Fibroblast of skin of back (primary cell): ENCODE measurements at places on chromosomes 7 and 10.

GRCh38 chr7:72674394-72674793 lies 153.6 kb downstream of the TYW1B start:
- no peak for DNase-seq

DNA sequence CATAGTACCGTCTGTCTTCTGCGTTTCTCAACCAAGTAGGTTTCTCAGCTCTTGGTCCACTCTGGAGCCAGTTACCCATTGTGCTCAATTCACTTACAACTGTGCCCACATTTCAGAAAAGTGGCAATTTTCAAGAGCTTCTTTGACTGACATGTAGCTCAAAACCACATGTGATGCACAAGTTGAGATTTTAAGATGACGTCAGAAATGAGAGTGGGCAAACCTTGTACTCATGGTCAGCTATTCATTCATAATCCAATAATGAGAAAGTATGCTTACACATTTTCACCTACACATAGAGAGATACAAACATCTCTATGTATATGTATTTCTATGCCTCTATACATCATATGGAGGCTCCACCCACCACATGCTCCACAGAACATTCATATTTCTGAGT lies 487.2 kb upstream of the AKR1E2 start:
- DNase-seq, result no peak

- no peak for DNase-seq
Measured at GRCh38 chr10:31756729-31757110, 171.9 kb downstream of the ARHGAP12 start.

DNA sequence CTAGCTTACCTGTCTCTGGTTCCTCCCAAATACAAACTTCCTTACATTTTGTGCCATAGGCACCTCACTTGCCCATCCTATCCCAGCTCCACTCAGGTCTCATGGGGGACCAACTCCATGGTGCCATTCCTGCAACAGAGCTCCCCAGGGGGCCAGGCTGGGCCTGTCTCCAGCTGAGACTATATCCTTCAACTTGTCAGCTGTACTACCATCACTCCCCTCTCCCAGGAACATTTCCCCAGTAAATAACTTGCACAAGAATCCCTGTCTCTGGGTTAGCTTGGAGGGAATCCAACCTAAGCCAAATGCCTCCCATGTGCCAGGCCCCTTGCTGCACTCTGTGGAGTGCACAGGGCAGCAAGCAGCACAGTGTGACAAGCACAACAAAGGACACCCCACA lies 33.2 kb downstream of the FRMPD2 start:
- no peak for DNase-seq

GRCh38 chr10:51675088-51675487 lies 24.3 kb downstream of the CSTF2T start:
- DNase-seq, result peak; percentile 25

DNA sequence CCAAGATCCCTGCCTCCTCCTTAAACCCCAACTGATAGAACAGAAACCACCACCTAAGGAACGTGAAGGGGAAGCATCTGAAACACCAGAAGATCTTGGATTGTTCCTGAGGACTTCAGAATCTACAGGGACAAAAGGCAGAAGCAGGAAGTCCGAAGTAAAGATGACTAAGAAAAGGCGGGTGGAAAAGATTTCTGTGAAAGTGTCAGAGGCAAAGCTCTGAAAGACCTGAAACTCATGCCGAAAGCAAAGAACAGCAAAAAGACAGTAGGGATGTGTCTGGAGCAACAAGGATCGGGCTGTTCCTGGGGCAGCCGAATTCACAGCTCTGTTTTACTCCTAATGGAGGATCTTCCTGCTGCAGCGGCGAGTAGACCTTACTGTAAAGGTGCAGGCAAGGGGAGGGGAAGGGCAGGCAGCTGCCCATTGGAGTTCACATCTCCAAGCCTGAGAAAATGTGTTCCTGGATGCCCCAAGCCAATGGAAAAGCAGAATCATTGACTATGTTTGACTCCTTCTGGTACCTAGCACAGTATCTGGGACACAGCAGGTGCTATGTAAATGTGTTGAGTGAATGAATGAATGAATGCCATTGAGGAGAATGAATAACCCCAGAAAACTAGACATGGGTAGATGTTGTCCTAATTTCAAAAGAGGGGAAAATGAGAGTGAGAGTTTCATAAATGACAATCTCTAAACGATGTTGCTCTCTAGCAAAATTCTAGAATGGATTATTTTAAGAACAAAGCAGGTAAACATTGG lies 40.4 kb downstream of the PDIA4 start:
- no peak for DNase-seq

DNA sequence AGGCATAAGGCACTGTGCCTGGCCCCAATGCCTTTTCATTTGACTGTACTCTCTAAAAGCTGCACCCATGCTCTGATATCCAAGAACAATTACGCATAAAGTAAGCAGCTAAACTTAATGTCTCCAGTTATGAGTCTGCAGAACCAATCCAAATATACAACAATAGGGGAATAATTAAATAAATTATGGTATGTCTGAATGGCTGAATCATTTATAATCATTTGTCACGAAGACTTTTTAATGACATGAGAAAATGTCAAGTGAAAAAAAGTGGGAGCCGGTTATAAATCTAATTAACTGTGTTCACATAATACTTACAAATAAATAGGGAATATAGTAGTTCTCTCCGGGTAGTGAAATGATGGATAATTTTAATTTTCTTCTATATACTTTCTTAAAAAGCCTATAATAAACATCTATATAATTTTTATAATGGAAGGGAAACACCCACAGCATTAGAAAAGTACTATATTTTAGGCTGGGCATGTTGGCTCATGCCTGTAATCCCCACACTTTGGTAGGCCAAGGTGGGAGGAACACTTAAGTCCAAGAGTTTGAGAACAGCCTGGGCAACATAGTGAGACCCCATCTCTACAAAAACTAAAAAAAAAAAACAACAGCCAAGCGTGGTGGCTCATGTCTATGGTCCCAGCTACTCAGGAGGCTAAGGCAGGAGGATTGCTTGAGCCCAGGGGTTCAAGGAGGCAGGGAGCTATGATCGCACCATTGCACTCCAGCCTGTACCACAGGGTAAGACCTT lies 14.2 kb downstream of the SLC37A3 start:
- DNase-seq, result no peak

GRCh38 chr7:116211006-116211912 lies 920 bp downstream of the TES start:
- DNase-seq, result peak; percentile 98

- no peak for DNase-seq
Measured at GRCh38 chr7:155145477-155146255, 75.5 kb downstream of the HTR5A start.

- peak; percentile 35 for DNase-seq
Measured at GRCh38 chr7:102983602-102984001, 70.8 kb downstream of the LRRC17 start.

- DNase-seq, result peak; percentile 68
Measured at GRCh38 chr7:140640727-140641523, at the start of gene DENND2A. DENND2A (minus strand) TSS chr7:140640813; CDS start chr7:140602397, 38,416 bp downstream.

DNA sequence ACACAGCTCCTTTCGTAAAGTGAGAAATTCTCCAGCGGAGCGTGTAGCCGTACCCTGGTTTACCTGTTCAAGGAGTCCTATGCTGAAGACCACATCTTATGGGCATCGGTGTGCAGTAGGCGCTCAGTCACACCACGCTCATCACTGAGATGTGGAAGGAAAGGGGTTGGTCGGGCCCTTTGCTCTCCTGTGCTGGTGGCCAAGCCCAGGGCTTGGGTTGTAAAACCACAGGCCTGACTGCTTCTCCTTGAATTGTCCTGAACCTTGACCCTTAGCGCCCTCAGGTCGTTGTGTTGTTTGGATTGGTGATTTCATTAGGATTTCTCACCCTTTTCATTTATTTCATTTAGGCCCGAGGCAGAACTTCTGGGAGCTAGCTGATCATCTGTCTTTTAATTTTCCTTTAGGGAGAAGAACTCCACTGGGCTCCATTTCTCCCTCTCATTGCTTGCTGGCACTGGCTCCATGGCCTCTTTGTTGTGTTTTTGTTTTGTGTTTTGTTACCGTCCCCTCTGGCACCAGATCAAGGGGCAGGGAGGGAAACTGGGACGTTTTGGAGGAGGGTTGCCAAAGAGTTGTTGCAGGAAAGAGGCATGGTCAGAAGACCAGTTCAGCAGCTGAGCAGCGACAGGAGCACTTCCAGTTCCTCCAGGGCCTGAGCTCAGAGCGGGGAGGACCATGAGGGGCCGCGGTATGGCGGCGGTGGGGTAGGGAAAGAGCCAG lies 511.4 kb upstream of the GALNT17 start:
- DNase-seq, result no peak
